ENCODE measurements at places on chromosomes 2 and 18. TPM values are rescaled to one million over a fixed set of nuclear protein-coding genes. Genes with fewer than 3 reads are reported as not detected.

Gene NT5DC4
- not detected for total RNA-seq

Gene ZNF513
- total RNA-seq = 5.1 TPM

Gene RGPD3
- 0.30 TPM for total RNA-seq

Gene TMEM178A
- 3.2 TPM for total RNA-seq

Gene HOXD11
- not detected for total RNA-seq
